Urinary bladder (tissue), 4 donors: ENCODE measurements at places on chromosomes 1 and 21. TPM values are rescaled to one million over a fixed set of nuclear protein-coding genes. Genes with fewer than 3 reads are reported as not detected.

DNA sequence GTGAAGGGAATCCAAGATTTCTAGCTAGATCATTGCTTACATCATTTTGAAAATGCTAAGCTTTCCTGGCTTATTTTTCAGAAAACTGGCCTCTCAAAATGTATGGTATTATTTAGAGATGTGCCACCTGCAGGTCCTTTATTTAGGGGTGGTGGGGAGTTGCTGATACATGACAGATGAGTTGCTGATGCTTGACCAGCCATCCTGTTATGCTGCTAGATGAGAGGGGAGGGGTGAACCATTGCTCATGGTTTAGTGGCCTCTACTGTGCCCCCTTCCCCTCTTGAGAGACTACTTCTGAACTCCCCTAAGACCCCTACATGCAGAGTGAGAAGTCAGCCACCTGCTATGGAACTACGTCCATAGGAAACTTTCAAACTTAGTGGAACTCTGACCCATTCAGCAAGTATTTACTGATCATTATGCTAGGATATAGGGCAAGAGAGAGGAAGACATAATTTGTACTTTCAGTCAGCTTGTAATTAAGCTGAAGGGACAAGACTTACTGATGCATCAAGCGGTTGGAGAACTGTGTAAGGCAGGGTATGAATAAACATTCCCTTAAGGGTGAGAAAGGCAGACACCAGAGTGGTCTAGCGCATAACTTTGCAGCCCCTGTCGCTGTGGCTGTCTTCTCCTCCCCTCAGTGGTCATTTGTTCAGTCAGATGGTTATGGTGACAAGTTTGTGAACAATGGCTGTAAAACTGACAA is 34.6 kb downstream of the SLAMF6 start:
- DNase-seq: no peak

GRCh38 chr1:21828506-21829210 is 16.6 kb downstream of the LDLRAD2 start:
- DNase-seq: no peak

- no peak for DNase-seq
These were observed 9.2 kb upstream of the PLA2G4A start for GRCh38 chr1:186819563-186819962.

DNA sequence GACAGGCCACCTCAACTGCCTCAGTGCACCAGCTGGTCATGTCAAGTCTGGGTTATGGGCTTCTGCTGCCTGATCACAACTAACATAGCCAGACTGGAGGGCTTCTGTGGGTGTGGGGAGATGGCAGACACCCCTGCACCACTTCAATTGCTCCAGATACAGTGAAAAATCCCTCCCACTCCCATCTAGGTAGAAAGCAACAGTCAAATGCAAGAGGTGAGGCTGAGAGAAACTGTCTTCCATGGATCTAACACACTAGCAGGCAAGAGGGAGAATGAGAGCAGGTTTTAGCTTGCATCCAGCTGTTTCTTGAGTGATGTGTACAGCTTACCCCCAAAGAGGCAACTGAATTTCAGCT is 10.8 kb downstream of the KCNA2 start:
- DNase-seq: no peak

DNA sequence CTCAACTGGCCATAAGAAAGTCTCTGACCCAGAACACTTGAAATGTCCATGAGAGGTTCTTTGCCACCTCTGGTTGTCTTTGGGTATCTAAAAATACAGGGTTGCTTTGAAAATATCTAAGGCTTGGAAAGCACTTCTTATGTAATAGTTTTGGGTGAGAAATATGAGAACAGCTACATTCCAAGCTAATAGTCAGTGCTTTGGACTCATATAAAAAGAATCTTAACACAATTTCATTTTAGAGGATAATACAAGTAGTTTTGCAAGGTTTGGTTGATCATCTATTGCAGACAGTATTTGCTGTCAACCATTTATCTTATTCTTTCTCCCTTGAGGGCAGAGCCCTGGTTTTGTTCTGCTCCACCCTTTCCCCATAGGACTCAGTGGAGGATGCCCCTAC is 207.5 kb downstream of the KCNK2 start:
- no peak for DNase-seq

GRCh38 chr1:201734786-201735185 is 94.2 kb upstream of the IPO9 start:
- no peak for DNase-seq

- DNase-seq: no peak
These were observed 28.5 kb upstream of the KCNQ4 start for GRCh38 chr1:40755067-40755466.

GRCh38 chr1:119768778-119769177 is at the start of gene HMGCS2:
HMGCS2 (minus strand) TSS chr1:119768905; CDS start chr1:119768844, 61 bp downstream.
- DNase-seq: no peak

- no peak for DNase-seq
These were observed 36.7 kb downstream of the EGLN1 start for GRCh38 chr1:231385416-231385748.

DNA sequence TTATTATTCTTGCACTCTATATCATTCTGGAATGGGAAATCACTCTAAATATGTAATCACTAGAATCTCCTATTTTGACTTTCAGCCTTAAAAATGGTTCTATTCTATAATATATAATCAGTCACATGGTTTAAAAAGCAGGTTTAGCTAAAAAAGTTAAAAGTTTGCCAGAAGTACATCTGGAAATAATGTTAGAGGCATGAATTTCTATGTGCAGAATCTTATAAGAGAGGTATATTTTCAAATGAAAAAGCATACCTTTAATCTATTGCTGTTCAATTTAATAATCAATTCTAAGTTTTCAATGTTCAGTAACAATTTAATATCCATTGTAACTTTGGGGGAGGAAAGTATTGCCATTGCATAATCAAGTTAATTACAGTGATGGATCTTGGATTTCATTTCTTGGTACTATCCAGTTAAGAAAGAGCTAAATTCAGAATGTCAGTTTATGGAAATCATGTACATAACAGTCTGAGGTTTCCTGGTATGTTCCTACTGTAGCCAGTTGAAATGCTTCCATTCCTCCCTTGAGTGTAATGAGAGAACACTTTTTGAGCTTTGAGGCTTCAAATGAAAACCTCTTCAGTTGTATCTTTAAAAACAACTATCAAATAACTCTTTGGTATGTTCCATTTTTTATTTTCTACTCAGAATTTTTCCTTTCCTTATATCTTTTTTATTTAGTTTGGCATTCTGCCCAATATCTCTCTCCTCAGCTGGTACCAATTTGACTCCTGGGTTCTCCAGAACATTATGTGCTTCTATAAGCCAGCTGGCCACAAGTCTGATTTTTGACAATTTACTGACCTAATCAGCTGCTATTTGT is 175.7 kb upstream of the COL11A1 start:
- DNase-seq: no peak

DNA sequence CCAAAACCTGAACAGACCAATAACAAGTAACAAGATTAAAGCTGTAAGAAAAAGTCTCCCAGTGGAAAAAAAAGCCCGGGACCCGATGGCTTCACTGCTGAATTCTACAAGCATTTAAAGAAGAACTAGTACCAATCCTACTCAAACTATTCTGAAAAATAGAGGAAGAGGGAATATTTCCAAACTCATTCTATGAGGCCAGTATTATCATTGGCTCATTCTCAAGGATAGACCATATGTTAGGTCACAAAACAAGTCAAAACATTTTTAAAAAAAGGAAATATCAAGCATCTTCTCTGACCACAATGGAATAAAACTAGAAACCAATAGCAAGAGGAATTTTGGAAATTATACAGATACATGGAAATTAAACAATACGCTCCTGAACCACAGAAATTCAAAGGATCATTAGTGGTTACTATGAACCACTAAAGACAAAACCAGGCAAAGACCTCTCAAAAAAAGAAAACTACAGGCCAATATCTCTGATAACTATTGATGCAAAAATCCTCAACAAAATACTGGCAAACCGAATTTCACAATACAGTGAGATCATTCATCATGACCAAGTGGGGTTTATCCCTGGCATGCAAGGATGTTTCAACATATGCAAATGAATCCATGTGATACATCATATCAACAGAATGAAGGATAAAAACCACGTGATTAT is 13.9 kb upstream of the IL20 start:
- DNase-seq: no peak

GRCh38 chr1:40820251-40820797 is 36.7 kb downstream of the KCNQ4 start:
- DNase-seq: no peak

DNA sequence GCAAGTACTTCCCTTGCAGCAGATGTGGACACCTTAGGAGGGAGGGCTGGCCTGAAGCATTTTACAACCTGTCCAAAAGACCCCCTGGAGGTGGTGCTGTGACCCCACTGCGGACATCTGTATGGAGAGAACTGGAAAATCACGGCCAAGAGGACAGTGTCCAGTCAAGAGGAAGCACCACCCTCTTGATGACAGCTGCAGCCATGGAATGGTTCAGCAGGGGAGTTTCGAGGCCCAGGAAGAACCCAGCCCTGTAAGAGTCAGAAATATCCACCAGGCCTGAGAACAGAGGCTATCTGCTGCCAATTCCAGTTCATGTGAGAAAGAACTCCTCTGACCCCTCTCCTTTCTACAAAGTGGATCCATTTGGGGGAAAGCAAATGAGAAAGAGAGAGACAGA is 126.8 kb downstream of the PLXNA2 start:
- no peak for DNase-seq

- DNase-seq: no peak
These were observed 112.8 kb downstream of the C1orf21 start for GRCh38 chr1:184499616-184500015.

The ILDR2 gene
- total RNA-seq: 4.1 TPM

The ADORA1 gene
- 1.4 TPM for total RNA-seq

The ZNF684 gene
- 9.9 TPM for total RNA-seq

The GBP4 gene
- total RNA-seq: 9.6 TPM
